ENCODE measurements at places on chromosomes 7 and 10.
A peak's percentile ranks its signal among the peaks of the same experiment; 100 is the strongest.

DNA sequence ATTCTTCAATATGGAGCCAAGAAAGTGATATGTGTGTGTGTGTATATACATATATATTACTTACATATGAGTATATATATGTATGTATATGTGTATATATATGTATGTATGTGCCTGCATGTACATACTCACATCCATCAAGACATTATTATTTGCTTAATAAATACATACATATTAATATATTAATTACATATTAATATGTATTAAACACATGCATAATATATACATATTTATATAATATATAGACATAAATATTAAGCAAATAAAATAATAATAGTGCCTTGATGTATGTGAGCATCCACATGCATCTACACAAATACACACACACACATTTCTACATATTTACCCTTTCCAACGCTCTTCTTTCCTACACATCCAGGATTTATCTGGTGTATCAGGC lies 88.7 kb upstream of the KCNMA1 start:
- no peak for DNase-seq

- peak; percentile 5 for DNase-seq
Observed at GRCh38 chr10:56823849-56824248, 462.8 kb upstream of the ZWINT start.

DNA sequence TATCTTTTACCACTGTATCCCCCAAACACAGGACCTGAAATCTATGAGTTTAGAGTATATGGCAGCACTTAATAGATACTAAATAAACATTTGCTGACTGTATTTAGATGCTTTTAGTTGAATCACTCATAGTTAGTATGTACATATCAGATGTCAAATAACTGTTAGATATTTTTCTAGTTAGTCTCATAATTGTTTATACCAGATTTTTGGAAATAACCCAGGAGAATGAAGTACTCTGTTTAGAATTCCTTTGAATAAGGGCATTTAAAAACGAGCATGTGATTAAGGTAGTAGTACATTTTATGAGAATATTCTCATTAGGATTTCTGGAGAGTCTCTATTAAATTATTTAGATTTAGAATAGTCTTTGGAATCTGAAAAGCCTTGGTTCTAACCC lies 22.3 kb upstream of the ZEB1 start:
- DNase-seq: no peak

- no peak for DNase-seq
Observed at GRCh38 chr10:113450046-113450804, 102.6 kb upstream of the HABP2 start.

DNA sequence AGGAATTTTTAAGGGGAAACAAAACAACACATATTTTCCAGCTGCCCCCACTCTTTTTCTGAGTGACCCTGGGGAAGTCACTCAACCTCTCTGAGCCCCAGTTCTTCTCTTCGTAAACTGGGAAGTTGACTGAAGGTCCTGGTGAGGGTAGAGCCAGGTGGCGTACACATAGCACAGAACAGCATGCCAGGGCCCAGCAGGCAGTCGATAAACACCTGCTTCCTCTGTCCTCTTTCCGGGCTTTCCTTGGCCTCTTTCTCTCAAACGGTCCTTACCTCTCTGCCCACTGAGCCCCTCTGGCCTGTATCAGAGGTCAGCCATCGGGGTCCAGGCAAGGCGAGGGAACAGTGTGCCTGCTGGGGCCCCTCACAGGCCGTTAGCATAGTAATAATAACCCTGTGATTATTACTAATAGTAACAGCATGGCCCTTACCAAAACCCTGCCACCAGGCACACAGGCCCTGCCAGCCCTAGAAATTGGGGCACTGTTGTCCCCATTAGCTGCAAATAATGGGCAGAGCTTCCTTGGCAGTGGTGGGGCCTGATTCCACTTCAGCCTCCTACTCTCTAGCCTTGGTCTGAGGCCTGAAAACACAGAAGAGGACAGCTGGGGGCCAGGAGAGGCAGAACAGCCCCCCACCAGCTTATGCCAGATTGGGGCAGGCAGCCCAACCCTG lies 37.3 kb upstream of the SLC29A3 start:
- no peak for DNase-seq

- no peak for DNase-seq
Observed at GRCh38 chr7:1340461-1341360, 108.0 kb downstream of the UNCX start.

- no peak for DNase-seq
Observed at GRCh38 chr10:62861507-62861906, 45.3 kb upstream of the EGR2 start.

DNA sequence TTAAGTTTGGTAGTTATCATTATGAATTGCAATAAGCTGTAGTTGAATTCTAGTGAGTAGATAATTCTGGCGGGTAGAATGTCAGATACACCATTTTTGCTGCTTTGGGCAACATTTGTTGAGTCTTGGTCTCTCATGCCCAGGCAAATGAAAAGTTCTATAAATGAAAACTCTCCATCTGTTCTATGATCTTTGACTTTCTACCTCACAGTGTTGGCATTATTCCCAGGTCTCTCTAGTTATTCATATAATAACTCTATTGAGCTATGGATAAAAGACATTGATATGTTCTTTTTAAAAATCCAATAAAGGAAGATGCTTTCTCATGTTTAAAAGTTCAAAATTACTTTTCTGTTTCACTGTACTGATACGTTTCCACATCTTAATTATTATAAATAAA lies 415.3 kb upstream of the SEMA3D start:
- peak; percentile 97 for DNase-seq

DNA sequence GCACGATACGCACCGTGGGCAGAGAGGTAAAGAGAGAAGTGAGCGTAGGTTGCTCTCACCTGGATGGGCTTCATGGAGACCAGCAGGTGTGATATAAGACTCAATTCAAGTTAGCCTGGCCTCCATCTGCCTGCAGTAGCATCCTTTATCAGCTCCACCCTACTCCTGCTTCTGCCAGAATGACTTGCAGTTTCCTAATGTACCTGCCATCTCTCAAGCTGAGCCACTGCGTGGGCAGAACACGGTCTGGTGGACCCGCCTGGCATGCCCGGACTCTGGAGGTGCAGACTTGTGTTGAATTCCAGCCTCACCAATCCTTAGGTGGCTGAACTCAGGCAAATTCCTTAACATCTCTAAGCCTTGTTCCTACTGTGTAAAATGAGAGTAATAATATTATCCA lies 64.3 kb downstream of the STEAP1B start:
- no peak for DNase-seq

GRCh38 chr7:77657427-77658224 lies 38.6 kb upstream of the RSBN1L start:
- DNase-seq: peak; percentile 73
